Memory B cell (primary cell): ENCODE measurements at places on chromosomes 4 and X.

GRCh38 chr4:141731481-141731880 lies 95.1 kb downstream of the IL15 start:
- no peak overlapping the region for H3K27ac ChIP-seq
- H3K4me3 ChIP-seq = no peak overlapping the region
- peaks cover 32% of the 10 kb centered on the region for H3K36me3 ChIP-seq
- no peaks in the 10 kb centered on the region for H3K4me1 ChIP-seq
- DNase-seq = no peak
- H3K27me3 ChIP-seq = no peaks in the 10 kb centered on the region

GRCh38 chr4:138911909-138912703 lies 103.5 kb upstream of the NOCT start:
- no peak overlapping the region for H3K27ac ChIP-seq
- no peaks in the 10 kb centered on the region for H3K36me3 ChIP-seq
- no peak overlapping the region for H3K4me3 ChIP-seq
- H3K4me1 ChIP-seq = peaks cover 3% of the 10 kb centered on the region

DNA sequence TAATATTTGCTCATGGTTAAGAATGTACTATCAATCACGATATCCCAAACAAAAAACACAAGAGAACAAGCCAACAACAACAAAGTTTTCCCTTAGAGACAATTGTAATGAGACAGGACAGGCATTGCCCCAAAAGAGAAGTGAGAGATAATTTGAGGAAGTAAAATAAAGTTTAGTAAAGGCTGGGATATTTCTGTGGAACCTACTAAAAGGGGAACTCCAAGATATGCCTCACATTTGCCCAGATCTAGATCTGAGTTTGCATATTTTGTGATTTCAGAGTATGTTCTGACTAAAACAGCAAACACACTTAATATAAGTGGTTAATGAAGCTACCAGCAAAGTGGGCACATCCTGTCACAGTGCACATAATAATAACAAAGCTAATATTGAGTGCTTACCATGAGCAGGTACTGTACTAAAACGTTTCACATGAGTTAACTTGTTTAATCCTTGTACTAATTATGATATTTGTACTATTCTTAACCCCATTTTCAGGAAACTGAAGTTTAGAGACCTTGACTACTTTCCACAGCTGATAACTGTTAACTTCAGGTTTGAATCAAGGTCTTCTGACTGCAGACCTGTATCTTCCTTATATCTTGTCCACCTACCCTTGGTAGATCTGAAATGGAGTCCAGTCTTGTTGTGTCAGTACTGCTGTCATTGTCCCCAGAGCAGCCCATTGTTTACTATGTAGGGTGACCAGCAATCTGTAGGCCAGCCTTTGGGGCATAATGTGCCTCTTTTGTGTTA lies 26.0 kb upstream of the BMP2K start:
- H3K27ac ChIP-seq = peak overlapping the region; percentile 98
- peaks cover 30% of the 10 kb centered on the region for H3K4me1 ChIP-seq
- no peak for DNase-seq
- H3K27me3 ChIP-seq = no peaks in the 10 kb centered on the region
- no peaks in the 10 kb centered on the region for H3K36me3 ChIP-seq

DNA sequence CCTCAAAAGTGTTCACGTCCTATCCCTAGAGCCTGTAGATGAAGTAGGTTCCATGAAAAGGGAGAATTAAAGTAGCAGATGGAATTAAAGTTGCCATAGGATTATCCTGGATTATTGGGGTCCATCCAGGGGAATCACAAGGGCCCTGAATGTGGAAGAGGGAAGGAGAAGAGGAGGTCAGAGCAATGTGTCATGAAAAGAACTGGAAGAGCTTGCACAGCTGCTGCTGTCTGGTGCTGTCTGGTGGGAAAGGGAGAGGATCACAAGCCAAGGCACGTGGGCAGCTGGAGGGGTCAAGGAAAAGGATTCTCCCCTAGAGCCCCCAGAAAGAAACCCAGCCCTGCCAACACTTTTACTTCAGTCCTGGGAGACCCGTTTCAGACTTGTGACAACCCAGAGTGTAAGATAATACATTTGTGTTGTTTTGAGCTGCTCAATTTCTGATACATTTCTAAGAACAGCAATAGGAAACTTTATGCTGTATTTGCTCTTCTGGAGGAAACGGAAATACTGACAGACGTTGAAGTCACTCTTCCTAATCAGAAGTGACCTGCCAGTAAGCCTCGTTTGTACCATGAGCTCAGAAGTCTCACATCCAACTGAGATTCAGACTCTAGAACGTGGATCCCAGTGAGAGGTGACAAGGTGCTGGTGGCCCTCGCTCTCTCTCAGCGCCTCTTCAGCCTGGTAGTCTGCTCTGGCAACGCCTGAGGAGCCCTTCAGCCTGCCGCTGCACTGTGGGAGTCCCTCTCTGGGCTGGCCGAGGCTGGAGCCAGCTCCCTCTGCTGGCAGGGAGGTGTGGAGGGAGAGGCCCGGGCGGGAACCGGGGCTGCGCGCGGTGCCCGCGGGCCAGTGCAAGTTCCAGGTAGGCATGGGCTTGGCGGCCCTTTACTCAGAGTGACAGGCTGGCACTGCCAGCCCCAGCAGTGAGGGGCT lies 34.7 kb upstream of the ENPP6 start:
- H3K36me3 ChIP-seq = no peaks in the 10 kb centered on the region
- peaks cover 2% of the 10 kb centered on the region for H3K27me3 ChIP-seq
- no peak overlapping the region for H3K4me3 ChIP-seq
- H3K4me1 ChIP-seq = peaks cover 4% of the 10 kb centered on the region
- no peak overlapping the region for H3K27ac ChIP-seq
- DNase-seq = no peak

GRCh38 chr4:42646013-42646784 lies 10.7 kb downstream of the ATP8A1 start:
- peak overlapping the region; percentile 97 for H3K27ac ChIP-seq
- peak overlapping the region; percentile 50 for H3K4me3 ChIP-seq
- H3K36me3 ChIP-seq = peaks cover 5% of the 10 kb centered on the region
- DNase-seq = no peak
- H3K27me3 ChIP-seq = no peaks in the 10 kb centered on the region

DNA sequence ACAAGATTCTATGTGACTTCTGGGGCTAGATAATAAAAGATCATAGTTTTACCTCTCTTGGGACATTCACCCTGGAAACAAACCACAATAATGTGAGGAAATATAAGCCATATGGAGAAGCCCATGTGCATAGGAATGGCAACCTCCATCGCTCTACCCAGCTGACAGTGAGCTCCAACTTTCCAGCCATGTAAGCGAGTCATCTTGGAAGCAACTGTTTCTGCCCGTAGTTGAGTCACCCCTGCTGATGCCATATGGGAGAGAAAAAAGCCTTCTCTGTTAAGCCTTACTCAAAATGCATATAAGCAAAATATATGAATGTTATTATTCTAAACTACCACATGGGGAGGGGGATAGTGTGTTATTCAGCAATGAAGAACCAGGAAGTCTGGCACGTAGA lies 31.4 kb upstream of the RELL1 start:
- H3K4me3 ChIP-seq = no peak overlapping the region
- no peaks in the 10 kb centered on the region for H3K36me3 ChIP-seq
- H3K27ac ChIP-seq = no peak overlapping the region
- DNase-seq = no peak

DNA sequence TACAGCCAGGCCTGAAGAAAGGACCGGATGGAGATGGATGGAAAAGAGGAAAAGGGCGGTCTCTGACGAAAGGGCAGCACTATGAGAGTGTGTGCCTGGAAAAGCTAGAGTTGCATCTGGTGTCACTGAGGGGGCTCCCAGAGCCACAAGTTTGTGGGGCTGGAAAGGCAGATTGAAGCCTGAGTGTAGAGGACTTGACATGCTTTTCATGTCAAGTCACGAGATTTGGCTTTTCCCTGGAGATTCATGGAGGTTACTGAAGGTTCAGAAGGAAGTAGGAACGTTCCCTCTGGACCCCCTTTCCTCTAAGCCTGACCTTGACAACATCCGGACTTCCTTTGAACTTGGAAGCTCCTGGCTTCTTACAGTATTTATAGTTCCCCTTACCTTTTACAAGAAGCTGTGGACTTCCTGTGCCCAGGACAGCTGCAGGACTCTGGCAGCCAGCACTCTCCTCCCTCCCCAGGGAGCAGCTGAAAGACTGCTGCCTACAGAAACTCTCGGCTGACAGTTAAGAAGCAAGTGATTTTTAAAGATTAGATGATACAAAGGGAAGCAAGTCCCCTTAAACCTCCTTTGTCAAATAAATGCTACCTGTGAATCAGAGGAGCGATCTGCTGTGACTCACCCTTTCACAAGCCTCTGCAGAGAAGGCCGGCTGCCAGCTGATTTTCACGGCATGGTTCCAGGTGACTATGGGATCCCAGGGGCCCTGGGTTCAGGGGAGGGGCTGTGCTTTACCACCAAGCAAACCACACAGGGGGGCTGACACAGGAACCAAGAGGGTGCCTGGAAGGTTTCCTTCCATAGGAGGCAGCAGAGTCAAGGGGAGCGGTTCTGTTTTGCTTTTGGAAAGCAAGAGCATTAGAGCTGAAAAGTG lies 72.9 kb upstream of the STIM2 start:
- H3K27me3 ChIP-seq = peaks cover 2% of the 10 kb centered on the region
- no peak for DNase-seq
- H3K27ac ChIP-seq = no peak overlapping the region
- peaks cover 21% of the 10 kb centered on the region for H3K4me1 ChIP-seq
- H3K4me3 ChIP-seq = peak overlapping the region; percentile 33

- no peak overlapping the region for H3K27ac ChIP-seq
- H3K36me3 ChIP-seq = no peaks in the 10 kb centered on the region
- no peaks in the 10 kb centered on the region for H3K4me1 ChIP-seq
- no peak for DNase-seq
Measured at GRCh38 chrX:24231131-24231540, 81.6 kb downstream of the ZFX start.

DNA sequence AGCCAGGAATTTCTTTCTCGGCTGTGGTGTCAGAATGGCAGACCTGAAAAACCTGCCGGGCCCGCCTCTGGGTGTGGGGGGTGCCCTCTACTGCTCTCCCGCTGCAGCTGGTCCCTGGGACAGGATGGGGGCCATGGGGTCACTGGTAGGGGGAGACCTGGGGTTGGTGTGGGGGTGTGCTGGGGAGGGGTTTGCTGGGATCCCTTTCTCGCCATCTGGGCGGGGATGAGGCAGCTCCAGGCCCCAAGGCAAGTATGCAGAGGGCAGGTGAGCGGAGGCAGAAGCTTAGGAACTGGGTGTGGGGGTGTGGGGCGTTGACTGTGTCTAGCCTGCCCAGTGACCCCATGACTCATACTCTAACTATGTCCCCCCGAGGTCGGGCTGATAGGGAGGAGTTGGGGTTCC lies 884 bp downstream of the CCDC120 start:
- no peak overlapping the region for H3K4me3 ChIP-seq
- H3K27ac ChIP-seq = peak overlapping the region; percentile 38
- H3K27me3 ChIP-seq = no peaks in the 10 kb centered on the region
